Stimulated activated CD4-positive, alpha-beta T cell treated with anti-CD3 and anti-CD28 coated beads, Interleukin-12 subunit alpha, Interleukin-12 subunit beta, amount 100 ng/mL, for 24 hours (primary cell): ENCODE measurements at places on chromosomes 11 and 22.

DNA sequence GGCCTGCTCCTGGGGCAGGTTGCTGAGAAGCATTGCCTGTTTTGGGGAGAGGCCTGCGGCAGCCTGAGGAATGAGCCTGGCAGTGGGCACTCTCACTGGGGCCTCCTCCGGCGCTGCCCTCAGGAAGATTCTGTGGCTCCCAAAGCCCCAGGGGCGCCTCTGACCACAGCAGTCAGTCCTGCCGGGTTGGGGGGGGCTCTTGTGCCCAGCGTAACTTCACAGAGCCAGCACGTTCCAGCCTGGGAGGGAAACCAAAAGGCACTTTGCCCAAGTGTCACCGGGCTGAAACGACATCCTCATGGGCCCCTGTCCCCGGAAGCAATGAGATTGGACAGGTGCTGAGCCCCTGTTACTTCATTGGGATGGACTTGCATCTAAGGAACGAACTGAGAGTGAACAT, 4.3 kb upstream of the LRP5 start:
- no peak for DNase-seq

DNA sequence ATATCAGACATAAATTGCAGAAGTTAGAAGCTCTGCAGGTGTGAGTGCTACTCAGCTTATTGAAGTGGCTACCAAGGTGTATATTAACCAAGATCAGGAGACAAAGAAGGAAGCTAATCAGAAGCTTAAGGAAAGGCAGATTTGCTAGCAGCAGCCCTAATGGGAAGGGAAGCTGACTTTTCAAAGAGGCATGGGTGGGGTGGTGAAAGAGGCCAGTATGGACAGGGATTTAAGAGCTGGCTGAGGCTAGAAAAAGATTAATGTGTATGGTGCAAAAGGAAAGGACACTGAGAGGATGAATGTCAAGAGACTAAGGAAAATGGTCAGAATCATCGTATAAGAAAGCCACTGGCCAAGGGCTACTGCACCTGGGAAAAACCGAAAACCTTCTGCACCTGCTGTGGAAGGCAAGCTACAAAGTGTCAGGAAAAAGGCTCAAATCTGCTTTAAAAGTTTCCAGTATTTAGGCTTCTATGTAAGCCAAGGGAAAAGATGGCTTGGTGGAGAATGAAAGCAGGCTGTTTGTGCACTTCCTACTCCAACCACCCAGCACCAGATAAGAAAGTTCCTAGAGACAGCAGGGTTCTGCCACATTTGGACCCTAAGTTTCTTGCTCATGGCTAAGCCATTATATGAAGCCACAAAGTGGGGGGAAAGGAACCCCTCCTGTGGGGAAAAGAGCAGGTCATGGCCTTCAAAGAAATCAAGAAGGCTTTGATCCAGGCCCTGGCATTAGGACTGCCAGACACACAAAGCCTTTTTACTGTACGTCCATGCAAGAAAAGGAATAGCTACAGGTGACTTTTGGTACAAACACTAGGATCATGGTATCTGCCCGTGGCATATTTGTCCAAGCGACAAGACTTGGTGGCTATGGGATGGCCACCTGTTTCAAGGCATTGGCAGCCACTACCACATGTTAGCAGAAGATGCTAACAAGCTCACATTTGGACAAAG, 40.9 kb upstream of the GLYAT start:
- no peak for DNase-seq

DNA sequence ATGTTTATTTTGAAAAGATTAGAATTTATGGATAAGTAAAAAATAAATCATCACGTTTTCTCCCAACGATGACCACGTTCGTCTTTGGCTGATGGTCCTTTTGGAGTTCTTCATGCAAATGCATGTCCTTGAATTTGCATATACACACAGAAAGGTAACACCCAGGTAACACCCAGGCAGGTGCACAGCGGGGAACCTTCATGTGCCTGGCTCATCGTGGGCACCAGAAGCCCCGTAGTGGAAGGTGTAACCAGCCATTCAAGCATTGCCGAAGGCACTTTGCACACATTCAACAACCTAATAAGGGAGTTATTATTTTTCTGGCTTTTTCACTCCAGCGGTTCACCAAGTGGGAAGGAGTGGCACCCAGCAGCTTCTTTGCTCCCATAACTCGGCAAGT, 404.6 kb downstream of the TBC1D22A start:
- DNase-seq: no peak

DNA sequence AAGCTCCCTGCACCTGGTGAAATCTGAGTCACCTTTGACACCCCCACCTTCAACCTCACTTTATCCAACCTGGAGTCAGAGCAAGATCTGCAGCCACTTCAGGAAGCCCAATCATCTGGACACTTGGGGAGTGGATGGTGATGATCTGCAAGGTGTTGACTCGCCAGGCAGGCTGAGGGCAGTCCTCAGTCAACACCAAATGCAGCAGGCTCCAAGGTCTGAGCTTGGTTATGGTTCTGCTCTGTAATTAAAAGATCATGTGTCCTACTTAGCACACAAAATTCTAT, 446.9 kb downstream of the BRD1 start:
- DNase-seq: no peak

- DNase-seq: no peak
Measured at GRCh38 chr11:120545813-120546212, 34.3 kb downstream of the GRIK4 start.

- no peak for DNase-seq
Measured at GRCh38 chr11:128412847-128413791, 174.2 kb downstream of the ETS1 start.

GRCh38 chr11:109342261-109342660, 79.7 kb upstream of the C11orf87 start:
- no peak for DNase-seq

DNA sequence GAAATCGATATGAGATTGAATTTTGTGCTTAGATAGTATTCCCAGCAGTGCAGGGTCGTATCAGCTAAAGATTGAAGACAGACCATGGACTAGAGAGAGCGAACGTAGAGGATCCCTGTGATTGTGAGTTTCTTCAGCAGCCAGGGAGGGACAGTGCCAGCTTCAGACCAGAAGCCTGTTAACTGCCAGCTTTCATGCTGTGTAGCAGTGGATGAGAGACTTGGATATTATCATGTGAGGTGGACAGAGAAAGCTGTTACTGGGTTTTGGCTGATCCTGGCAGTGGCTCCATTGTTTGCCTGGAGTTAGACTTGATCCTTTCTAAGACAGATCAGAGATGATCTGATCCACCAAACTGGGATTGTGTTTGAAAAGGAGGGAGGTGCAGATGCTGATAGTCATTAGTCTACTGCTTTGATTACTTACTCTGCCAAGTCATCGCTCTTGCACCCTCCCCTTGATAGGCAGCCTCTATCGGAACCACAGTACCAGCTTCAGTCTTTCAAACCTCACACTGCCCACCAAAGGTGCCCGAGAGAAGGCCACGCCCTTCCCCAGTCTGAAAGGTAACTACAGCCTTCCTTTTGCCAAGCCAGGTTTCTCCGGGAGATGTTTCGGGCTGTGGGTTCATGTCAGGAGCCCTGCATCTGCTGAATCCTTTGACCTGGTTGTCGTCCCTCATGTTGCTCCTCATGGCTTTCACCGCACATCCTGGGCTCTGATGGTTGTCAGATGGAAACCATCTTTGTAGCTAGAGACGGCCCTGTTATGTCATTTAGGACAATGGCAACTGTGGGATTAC, 16.2 kb downstream of the MADD start:
- no peak for DNase-seq

- no peak for DNase-seq
Measured at GRCh38 chr11:72233773-72234513, 9.4 kb downstream of the INPPL1 start.

DNA sequence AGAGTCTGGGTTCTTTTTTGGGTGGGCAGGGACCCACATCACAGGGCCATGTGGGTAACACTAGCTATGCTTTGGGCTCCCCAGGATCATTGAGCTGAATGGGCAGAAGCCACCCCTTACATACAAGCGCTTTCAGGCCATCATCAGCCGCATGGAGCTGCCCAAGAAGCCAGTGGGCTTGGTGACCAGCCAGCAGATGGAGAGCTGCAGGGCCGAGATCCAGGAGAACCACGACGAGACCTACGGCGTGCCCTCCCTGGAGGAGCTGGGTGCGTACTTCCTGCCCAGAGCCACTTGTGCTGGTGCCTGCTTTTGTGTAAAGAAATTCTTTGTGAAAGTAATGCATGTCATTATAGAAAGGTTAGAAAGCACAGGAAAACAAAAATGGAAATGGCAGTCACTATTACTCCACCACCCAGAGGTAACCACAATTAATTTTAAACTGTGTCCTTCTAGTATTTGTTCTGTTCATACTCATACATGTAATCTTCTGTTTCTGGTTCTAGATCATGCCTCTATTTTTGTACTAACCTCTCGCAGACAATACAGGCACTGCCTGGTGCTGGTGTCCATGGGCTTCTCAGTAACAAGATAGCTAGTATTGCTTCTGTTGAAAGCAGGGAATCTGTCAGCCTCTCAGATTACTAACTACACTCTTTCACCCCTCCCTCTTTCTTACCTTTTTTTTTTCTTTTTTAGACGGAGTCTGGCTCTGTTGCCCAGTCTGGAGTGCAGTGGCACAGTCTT, 13.7 kb downstream of the CRY2 start:
- no peak for DNase-seq

- DNase-seq: no peak
Measured at GRCh38 chr11:103968685-103969084, 67.8 kb upstream of the DDI1 start.

DNA sequence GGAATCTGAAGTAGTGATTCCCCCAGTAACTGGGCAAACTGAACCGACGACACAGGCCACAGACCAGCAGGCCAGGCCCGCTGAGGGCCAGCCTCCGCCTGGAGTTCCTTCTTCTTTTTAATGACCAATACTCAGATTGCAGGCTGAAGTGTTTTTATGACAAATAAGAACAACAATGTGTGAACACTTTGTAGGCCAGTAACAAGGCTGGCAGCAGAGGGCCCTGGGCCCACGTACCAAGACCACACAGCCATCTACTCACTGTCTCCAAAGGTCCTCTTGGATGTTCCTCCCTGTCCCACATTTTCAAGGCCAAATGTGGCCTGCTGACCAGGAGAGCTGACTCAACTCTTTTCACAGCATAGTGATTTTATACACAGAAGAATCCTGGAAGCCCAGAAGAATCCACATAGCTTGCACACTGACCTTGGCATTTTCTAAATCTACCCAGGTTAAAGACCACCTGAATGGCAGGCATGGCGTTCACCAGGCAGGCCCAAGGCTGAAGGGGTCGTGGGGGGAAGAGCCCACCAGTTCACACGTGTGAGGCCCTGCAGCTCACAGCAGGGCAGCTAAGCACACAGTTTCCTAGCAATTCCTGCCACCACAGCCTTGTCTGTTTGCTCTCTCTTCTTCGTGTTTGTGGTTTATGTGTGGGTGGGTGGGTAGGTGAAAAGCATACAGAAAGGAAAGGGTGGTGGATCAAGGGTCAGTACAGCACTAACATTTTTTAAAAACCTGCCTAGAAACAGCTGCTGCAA, 13.3 kb downstream of the SMCO4 start:
- DNase-seq: no peak

DNA sequence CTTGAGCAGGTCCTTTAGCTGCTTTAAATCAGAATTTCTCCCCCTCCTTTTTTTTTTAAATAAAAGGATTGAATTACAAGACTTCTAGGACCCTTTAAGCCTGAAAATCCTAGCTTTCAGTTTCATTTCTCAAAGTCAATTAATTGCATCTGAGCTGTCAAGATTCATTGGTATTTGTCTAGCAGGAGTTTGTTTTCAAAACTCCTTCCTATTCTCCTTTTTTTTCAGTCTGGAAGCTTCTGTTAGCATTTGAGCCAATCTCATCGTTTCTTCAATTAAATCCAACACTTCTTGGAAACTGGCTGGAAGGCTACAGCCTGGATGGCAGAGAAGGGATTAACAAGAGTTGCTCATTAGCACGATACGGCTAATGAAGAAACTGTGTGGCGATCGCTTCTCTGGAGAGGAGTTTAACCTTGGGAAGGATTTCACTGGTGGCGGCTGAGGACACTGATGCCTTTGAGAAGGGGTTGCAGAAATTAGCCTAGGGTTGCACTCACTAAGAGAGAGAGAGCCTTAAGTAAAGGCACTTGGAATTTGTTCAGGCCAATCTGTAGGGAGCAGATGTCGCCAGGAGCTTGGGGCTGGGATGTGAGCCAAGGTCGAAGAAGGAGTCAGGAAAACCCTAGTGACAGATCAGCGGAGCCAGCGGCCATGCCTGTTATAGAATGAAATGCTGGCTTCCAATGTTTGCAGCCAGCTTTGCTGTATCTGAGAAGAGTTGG, 43.8 kb upstream of the API5 start:
- DNase-seq: no peak

- no peak for DNase-seq
Measured at GRCh38 chr11:113579292-113579940, 104.2 kb upstream of the DRD2 start.

- DNase-seq: no peak
Measured at GRCh38 chr11:110469127-110469526, 39.4 kb downstream of the FDX1 start.

GRCh38 chr11:1978720-1979473, 18.7 kb downstream of the H19 start:
- no peak for DNase-seq

GRCh38 chr11:132048040-132048439, 677.6 kb downstream of the NTM start:
- no peak for DNase-seq

DNA sequence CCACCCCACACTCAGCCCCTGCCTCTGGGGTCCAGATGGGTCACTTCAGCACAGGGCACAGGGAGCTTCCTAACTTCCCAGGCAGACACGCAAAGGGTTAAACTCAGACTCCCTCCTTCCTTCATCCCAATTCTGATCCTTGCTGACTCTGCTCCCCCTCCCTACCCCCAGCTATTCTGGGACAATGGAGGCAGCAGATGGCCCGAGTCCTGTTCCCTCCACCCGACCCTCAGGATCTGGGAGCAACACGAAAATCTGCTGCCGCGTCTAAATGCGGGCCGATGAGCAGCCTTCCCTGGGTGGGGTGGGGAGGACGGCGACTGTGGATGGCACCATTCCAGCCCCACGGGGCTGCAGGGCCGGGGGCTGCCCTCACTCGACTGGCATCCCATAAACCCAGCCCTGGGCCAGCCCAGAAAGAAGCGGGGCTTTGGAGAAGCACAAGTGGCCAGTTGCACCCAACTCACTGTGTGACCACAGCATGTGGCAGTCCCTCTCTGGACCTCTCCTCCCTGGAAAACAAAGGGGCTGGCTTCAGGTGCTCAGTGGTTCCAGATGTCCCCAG, 18.7 kb downstream of the MFNG start:
- no peak for DNase-seq

DNA sequence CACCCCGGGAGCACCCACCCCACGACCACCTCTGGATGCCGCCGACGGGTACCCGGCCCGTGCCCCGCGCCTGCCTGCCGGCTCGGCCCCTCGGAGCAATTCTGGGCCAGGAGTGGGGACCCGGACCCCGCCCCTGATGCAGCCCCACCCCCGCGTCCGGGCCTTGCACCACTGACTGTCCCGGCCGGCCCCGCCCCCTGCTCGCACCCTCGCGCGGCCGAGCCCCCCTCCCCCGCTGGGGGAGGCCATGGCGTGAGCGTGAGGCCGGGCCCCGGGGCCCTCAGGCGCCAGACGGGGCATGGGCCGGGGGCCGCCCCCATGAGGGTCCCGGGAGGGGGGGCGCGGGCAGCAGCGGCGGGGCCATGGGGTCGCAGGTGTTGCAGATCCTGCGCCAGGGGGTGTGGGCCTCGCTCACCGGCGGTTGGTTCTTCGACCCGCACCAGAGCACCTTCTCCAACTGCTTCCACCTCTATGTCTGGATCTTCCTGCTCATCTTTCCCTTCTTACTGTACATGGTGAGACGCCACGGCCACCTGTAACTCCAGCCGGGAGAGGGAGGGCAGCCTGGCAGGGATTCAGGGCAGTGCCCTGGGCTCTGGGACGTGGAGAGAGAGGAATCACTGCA, 486 bp downstream of the PCNX3 start:
- DNase-seq: peak; percentile 51
